ENCODE measurements at places on chromosomes 3 and 15.

DNA sequence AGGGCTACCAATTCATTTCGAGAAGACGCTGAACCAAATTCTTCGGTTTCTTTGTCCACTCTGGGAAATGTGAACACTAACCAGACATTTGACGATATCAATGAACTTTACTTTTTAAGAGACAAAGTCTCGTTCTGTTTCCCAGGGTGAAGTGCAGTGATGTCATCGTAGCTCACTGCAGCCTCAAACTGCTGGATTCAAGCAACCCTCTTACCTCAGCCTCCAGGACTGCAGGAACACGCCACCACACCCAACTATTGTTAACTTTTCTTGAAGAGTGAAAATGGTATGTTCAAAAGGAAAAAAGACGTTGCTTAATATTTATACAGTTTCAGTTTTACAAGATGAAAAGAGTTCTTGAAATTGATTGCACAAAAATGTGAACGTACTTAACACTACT lies 30.6 kb downstream of the MB21D2 start:
- H3K4me3 ChIP-seq, result no peak overlapping the region
- H3K27me3 ChIP-seq, result no peaks in the 10 kb centered on the region
- no peak for DNase-seq

GRCh38 chr15:63968700-63969099 lies 77.6 kb downstream of the DAPK2 start:
- DNase-seq, result peak; percentile 58
- H3K36me3 ChIP-seq, result no peaks in the 10 kb centered on the region

GRCh38 chr3:26102376-26102775 lies 312.5 kb downstream of the OXSM start:
- no peak for DNase-seq
- H3K4me3 ChIP-seq, result no peak overlapping the region
- no peaks in the 10 kb centered on the region for H3K27me3 ChIP-seq
- H3K27ac ChIP-seq, result no peak overlapping the region
- H3K36me3 ChIP-seq, result no peaks in the 10 kb centered on the region

DNA sequence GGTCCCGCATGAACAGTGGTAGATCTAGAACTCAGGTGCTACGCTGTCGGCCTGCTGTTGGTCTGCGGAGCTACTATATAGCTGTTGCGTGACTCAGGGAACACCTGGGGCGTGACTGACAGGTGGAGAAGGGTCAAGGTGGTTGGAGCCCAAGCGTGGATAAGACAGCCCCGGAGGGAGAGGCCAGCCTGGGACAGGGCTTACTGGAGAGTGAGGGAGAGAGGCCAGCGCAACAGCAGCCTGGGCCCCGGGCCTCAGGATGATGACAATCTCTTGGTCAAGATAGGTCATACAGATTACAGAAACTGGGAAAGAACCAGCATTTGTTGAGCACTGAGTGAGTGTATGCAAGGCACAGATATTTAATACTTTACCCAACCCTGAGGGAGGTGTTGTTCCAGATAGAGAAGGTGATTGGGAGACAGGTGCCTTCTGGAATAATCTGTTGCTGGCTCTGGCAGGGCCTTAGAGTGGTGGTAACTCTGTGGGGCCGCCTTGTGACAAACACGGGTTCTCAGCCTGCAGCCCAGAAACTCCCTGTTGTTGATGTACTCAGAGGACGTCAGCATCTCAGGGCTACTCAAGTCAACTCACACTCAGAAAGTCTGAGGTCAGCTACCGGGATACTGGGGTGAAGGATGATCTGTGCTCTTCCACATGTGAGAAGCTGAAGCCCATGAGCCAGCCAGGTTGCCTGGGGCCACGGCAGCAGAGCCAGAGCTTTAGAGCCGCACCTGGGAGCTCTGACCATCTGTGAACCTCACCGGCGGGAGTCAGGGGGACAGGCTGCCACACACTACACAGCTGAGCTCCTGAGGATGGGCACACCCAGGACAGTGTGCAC lies 265.4 kb upstream of the HES1 start:
- peaks cover 30% of the 10 kb centered on the region for H3K4me1 ChIP-seq
- H3K4me3 ChIP-seq, result no peak overlapping the region
- H3K36me3 ChIP-seq, result no peaks in the 10 kb centered on the region
- H3K27ac ChIP-seq, result no peak overlapping the region

DNA sequence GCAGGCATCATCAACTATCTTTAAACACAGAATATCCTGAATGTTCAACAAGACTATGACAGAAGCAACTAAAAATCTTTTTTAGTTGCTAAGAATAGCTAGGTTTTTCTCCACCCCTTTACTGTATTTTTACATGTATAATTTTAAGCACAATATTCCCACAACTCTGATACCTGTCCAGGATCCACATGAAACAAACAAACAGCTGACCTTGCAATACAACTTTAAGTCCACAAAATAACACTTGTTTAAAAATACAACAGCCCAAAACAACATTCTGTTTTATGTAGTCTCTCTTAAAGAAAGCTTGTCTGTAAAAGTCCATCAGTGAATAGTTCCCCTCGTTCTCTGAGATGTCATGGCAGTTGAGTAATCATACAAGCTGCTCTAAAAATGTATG lies 41.1 kb downstream of the IFT57 start:
- no peak overlapping the region for H3K4me3 ChIP-seq
- peaks cover 7% of the 10 kb centered on the region for H3K4me1 ChIP-seq
- H3K27me3 ChIP-seq, result no peaks in the 10 kb centered on the region
- no peak overlapping the region for H3K27ac ChIP-seq
- no peak for DNase-seq
- H3K36me3 ChIP-seq, result no peaks in the 10 kb centered on the region

Measured in vagina (tissue), 2 donors.